ENCODE measurements at places on chromosomes 4 and X. TPM values are rescaled to one million over a fixed set of nuclear protein-coding genes. Genes with fewer than 3 reads are reported as not detected.

Gene MAGEE2
- total RNA-seq = not detected

Gene LGI2
- 1.6 TPM for total RNA-seq

Gene SHROOM2
- 0.25 TPM for total RNA-seq

Gene EDNRA
- 8.1 TPM for total RNA-seq

Gene NRK
- total RNA-seq = 1.2 TPM

Gene GYPA
- not detected for total RNA-seq

Gene DCAF4L1
- 0.13 TPM for total RNA-seq

Gene PLK4
- 7.0 TPM for total RNA-seq

Gene CLIC2
- 2.4 TPM for total RNA-seq

Gene FREM3
- 0.44 TPM for total RNA-seq

Gene SSX2
- not detected for total RNA-seq

Gene SPANXA2
- total RNA-seq = not detected

Data from aortic smooth muscle cell (primary cell).